NCI-H526 treated with DMSO at 0.1 percent for 48 hours (cell line): ENCODE measurements at places on chromosomes 2 and 18.

DNA sequence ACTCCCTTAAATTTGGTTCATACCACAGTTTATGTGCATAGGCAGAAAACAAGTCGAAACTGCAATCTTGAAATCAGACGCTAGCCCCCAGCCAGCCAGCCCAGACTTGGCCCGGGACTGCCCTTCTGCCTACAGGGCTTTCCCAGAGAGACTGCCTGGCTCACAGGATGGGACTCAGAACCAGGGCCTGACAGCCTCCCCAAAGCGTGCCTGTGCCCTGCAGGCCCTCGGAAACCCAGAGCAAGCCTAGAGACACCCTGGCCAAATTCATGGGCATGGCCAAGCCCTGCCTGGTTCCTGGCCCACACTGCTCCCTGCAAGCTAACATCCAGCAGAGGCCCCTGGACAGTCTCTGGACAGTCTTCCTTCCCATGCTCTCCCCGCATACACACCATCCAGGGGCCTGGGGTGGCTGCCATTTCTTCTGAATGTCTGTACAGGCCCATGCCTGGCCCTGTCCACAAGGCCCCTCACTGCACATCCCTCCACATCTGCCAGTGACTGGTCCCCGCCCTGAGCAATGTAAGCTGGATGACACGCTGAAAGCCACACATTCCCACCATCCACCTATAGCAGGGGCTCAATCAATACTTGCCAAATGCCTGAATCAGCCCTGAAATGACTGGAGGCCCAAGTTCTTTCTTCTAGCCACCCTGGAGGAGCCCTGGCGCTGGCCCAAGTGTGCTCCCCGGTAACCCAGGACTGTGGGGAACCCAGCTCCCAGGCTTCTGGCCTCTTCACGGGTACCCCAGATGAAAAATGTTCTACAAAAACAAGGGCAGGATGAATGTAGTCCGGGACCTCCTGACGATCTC is 73.1 kb downstream of the HDAC4 start:
- no peak for DNase-seq

DNA sequence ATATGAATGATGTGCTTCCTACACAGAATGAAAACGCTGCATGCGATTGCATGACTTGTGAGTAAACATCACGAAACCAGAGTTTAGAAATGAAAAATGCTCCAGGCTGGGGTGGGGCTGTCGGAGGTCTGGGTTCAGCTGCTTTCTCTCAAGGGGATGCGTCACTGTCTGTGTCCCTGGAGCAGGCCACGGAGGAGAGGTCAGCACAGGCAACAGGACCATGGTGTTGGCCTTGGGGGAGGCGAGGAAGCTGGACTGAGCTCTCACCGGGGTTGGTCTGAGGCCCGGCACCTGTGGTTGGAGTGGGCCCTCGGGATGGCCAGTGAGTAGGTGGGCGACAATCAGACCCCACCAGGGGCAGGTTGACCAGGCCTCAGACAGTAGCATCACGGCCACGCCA is 89.0 kb upstream of the TMEM18 start:
- no peak for DNase-seq

GRCh38 chr2:239954166-239955086 is 70.7 kb downstream of the NDUFA10 start:
- no peak for DNase-seq

- DNase-seq, result no peak
Measured at GRCh38 chr18:59902131-59902992, 2.6 kb downstream of the PMAIP1 start.

DNA sequence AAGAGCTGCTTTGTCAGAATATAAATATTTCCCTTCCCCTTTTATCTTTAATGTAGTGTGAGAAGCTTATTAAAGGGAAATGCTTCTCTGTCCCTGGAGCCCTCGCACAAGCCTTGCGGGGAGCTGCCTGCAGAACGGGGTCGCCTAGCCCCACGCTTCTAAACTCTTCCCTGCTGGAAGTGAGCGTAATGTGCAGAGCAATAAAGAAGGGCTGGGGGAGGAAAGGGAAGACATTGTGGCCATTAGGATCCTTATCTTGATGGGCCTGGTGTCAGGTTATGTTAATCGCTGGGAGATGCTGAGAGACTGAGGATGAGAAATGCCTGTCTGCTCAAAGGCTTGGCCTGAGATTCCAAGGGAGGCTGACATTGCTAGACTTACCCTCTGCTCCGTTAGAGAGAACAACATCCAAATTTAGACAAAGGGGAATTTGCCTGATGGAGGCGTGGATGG is 18.9 kb upstream of the FZD7 start:
- no peak for DNase-seq

DNA sequence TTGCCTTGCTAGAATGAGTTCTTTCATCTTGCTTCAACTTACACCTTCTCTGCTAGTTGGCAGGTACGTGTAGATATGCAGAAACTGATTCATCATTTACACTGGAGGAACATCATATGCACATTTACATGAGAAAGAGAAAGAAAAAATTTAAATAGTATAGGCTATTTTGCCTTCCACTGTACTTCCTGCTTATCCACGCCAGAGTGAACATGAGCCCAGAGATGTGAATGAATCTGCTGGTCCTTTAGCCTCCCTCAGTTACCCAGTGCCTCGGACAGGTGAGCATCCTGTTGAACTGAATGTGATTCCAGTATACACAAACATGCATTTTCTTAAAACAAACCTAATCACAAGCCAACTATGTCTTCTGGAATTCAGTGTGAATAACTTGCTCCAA is 83.6 kb downstream of the SESTD1 start:
- DNase-seq, result no peak

GRCh38 chr2:11571170-11571569 is 37.3 kb downstream of the GREB1 start:
- no peak for DNase-seq

GRCh38 chr2:118718921-118719320 is 128.5 kb downstream of the EN1 start:
- no peak for DNase-seq

DNA sequence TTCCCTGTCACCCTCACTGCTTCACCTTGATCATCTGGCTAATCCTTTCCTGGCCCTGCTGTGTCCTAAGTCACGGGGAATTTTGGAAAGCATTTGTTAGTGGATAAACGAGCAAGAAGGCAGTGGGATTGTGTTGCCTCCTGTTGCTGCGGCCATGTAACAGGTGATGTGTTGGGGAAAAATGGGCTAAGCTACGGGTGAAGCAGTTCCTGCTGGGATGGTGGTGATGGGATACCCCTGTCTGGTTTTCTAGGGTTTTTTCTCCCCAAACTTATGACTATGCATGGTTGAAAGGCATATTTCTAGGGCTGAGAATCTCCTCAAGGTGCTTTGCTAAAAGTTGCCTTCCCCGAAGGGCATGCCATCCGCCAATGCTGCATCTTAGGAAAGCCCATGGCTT is 68.1 kb downstream of the WDSUB1 start:
- no peak for DNase-seq

GRCh38 chr2:95296880-95297487 is at the start of gene KCNIP3:
TSS of gene KCNIP3 (plus strand) at chr2:95297347. CDS start at chr2:95297439, 92 bp downstream.
- peak; percentile 48 for DNase-seq

- DNase-seq, result no peak
Measured at GRCh38 chr2:70921839-70922234, 13.9 kb upstream of the ATP6V1B1 start.

GRCh38 chr18:48958951-48959350 is 8.2 kb upstream of the SMAD7 start:
- DNase-seq, result no peak

- no peak for DNase-seq
Measured at GRCh38 chr2:215930505-215931253, 82.7 kb downstream of the MREG start.

GRCh38 chr2:171522788-171523087 is 464 bp downstream of the CYBRD1 start:
- no peak for DNase-seq

DNA sequence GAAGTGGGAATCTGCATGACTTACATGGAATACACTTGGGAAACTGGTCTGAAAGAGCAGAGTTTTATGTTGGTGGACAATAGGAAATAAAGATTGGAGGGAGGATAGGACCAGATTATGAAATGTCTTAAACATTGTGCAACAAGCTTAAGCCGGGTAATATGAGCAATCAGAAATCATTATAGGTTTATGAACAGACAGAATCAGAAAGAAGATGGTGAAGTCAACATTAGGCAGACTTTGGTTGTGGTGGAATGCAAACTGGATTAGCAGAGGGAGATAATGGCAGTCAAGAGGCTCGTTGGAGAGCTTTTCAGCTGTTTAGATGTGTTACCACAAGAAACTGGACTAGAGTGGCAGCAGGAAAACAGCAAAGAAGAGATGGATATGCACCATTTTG is 43.5 kb downstream of the CRIM1 start:
- no peak for DNase-seq

GRCh38 chr18:53489266-53489665 is 735.2 kb downstream of the MBD2 start:
- DNase-seq, result no peak

DNA sequence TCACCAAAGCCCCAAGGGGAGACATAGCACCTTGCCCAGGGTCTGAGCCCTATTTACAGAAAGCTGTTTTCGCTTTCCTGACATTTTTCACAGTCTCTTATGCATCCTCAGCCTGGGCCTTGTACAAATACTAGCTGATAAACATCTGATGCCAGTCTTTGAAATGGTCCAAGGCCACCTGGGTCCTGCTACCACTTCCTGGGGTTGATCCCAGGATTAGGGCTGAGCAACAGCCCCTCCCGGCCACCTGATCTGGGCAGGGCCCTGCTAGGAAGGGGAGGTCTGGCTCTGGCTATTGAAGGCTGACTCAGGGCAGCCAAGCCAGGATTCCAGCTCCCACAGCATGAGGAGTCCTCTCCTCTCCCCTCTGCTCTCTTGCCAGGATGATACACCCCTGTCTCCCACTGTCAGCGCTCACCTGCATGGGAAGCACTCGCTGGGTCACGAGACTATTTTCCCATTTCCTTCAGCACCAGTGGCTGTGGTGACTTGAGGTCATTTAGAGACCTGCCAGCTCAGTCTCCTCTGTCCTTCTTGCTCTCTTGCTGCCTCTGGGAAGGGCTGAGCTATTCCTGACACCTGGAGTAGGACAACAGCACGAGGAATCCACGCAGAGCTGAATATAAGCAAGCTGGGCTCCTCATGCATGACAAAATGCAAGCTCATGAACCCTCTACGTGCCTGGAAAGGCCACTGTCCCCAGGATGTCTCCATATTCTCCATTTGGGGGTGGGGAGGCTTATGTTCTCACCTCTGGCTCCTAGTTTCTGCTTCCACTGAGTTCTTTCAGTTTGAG is 53.0 kb upstream of the LGALSL start:
- no peak for DNase-seq

- no peak for DNase-seq
Measured at GRCh38 chr18:48831113-48831759, 119.5 kb downstream of the SMAD7 start.

DNA sequence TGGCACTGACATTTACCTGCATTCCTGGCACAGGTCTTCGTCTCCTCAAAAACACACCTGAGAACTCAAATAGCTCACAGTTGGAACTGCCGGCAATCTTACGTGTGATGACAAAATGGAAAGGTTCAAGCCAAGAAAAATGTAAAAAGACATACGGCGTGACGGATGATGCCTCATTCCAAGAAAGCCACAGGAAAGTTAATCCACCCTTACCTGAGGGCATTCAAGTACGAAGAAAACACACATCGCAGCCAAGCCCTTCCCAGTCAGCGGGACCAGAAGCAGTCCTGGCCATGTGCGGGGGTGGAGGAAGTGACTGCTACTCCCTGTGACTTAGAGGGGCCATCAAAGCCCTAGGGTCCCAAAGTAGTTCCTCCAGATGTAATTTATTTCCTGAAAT is 986.3 kb upstream of the CELF4 start:
- no peak for DNase-seq

DNA sequence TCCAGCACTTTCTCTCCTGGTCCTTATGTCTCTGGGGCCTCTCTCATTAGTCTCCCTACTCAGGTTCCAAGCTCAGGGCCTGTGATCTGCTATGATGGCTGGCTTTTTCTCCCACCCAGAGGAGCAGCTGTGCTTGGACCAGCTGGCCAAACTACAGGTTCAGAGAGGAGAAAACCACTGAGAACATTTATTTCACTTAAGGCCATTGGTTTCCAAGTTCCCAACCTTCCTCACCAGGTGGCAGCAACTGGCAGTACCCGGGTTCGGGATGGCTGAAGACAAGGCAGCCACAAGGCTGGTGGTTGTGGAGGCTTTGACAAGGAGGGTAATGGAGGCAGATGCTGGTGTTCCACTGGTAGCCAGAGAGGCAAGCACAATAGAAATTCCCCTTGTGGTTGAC is 29.9 kb upstream of the SELENOI start:
- no peak for DNase-seq

- DNase-seq, result no peak
Measured at GRCh38 chr2:98935777-98936352, at the start of gene CRACDL. TSS of gene CRACDL (minus strand) at chr2:98936225. CDS start at chr2:98846800, 89,425 bp downstream.

DNA sequence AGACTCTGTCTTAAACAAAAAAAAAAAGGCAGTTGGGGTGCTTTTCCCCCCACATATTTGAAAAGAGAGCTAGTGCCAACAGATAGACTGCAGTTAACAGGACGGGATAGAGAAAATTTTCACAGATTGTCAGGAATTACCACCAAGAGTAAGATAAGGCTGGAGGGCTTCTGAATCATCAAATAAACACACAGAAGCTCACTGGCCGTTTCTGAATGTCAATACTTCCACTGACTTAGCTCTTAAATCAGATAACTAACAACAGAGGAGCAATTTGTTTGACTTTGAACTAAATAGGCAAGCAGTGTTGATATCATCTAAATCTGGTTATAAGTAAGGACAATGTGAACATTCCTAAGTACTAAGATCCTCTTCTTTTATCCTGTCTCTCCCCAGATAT is 34.7 kb downstream of the PIEZO2 start:
- no peak for DNase-seq

GRCh38 chr2:74100254-74101216 is 47.2 kb downstream of the BOLA3 start:
- no peak for DNase-seq

GRCh38 chr2:235478609-235479008 is 15.2 kb upstream of the AGAP1 start:
- DNase-seq, result no peak

GRCh38 chr2:65331336-65332025 is 100.9 kb downstream of the SPRED2 start:
- no peak for DNase-seq

DNA sequence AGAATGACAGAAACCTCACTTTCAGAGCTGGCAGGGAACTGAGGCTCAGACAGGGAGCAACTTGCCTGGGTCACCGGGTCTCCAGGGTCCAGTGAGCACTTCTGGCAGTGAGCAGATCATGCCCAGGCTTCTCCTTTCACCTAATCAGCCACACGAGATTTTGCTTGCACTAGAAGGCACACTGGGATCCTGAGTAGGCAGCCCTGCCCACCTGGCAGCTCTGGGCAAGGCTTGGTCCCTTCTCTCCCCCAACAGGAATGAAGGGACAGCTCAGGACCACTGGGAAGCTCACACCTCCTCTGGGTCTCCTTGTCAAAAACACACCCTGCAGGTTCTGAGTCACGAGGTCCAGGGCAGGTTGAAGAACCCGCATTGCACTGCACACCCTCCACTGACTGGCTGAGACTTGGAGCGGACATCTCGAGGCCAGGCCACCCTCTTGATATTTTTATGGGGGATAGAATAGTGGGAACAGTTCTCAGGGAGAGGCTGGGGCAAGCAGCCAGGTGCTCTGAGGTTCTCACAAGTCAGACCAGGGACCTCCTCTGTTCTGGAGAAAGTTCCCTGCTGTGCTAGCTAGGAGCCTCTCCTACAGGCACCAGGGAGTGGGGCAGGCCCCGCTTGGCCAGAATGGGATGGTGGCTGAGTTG is 5.7 kb downstream of the MAL start:
- DNase-seq, result no peak

- DNase-seq, result no peak
Measured at GRCh38 chr2:207873794-207874193, 104.1 kb upstream of the FZD5 start.
